NT2/D1 (cell line): ENCODE measurements at places on chromosomes 13 and 19.

- no peak for DNase-seq
Measured at GRCh38 chr19:28437390-28438346, 775.3 kb downstream of the UQCRFS1 start.

- no peak for DNase-seq
Measured at GRCh38 chr19:48842789-48843162, 6.5 kb upstream of the HSD17B14 start.

DNA sequence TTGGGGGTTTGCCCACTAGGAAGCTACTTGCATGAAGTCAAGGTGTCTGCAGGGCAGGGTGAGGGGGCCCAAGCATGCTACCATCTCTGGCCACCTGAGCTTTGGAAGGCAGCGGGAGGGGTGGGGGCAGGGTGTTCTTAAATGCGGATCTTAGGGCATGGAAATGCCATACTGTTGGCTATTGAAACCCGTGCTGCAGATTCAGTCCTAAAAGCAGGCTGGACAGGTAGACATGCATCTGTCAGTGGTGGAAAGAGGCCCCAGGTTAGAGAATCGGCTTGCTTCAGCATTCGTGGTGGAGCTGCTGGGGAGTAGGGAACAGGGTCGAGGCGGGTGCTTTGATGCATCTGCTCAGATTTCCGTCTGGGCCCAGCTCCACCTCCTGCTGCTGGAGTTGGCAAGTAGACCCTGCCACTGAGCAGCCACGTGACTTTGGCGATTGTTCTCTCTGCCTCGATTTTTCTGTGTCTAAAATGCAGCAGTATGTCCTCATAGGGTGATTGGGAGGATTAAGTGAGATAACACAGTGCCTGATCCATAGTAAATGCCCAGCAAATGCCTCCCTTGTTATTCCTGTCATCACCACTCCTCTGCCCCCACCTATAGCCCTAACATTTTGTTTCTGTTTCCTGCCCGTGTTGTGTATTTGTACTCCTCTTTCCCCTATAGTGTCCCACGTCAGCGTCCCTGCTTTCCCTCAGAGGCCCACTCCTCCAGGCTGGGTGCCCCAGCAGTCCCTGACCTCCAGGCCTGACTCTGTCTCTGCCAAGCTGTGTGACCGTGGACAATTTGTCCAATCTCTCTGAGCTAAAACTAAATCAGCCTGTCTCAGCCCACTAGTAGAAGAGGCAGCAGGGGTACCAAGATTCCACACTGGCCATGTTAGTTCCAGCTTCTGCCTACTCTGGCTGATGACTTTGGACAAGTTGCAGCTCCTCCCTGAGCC is 5.8 kb downstream of the PPP1R37 start:
- DNase-seq = no peak

- no peak for DNase-seq
Measured at GRCh38 chr13:110298505-110299282, 8.3 kb downstream of the COL4A1 start.

DNA sequence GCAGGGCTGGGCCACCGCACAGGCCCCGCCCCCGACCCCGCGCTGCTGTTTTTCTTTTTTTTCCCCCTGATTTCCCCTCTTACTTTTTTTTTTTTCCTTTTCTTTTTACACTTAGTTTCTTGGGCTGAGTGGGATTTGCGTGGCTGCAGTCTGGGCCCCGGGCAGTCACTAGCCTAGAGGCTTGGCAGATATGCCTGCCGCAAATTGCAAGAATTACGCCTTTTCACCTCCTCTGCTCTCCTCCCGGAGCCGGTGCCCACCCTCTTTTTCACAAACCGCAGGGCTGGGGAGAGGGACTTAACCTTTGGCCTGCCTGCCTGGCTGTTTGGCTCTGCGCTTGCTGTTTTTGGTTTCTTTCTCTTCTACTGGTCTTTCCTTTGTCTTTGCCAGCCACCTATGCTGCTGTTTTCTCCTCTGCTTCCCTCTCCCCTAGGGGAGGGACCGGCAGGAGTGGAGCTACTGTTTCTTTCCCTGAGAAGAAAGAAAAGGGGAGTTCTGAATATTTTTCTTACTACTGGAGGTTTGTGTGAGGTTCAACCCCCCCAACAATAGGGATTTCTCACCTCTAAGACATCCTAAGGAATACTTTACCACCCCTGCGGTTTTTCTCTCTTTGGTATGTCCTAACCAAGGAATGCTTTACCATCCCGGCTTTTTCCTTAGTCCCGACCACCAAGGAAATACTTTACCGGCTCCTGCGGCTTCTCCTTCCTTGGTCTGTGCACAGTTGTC is 11.0 kb downstream of the ZNF552 start:
- DNase-seq = peak; percentile 73

DNA sequence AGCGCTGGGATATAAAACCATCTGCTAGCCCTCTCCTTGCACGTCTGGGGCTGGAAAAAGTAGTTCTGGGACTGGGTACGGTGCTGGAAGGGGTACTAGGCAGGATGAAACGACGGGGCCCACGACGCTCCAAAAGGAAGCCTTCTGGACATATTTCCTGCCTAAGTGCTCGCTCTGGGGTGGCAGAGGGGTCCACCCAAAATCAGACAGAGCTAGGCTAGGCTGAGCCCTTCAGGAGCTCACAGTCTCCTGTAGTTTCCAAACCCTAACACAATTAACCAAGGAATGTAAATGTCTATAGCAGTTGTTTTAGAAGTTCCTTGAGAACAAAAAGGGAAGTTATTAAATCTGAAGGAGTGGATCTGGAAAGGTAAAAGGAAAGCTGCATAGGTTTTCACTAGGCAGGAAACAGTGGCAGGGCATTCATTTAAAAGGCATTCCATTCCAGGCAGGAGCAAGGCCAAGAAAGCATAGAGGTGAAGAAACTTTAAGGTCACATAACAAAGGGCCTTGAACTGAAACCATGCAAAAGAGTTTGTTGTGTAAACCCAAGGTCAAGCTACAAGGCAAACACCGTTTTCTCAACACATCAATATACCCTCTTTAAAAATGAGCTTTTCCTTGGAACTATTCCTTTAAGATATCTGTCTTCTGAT is 634 bp upstream of the DIAPH3 start:
- DNase-seq = no peak

GRCh38 chr13:93476175-93476574 is 249.6 kb downstream of the GPC6 start:
- DNase-seq = no peak

DNA sequence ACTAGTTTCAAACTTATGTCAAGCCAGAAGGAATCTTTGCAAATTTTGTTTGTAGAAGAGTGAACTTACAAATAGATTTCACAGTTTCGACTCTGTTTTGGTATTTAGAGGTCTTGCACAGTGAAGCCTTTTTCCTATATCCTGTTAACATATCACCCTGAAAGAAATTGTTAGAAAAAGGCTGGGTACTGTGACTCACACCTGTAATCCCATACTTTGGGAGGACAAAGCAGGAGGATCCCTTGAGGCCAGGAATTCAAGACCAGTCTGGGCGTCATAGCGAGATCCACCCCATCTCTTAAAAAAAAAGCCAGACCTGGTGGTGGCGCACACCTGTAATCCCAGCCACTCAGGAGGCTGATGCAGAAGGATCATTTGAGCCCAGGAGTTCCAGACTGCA is 224.0 kb downstream of the GGACT start:
- no peak for DNase-seq

DNA sequence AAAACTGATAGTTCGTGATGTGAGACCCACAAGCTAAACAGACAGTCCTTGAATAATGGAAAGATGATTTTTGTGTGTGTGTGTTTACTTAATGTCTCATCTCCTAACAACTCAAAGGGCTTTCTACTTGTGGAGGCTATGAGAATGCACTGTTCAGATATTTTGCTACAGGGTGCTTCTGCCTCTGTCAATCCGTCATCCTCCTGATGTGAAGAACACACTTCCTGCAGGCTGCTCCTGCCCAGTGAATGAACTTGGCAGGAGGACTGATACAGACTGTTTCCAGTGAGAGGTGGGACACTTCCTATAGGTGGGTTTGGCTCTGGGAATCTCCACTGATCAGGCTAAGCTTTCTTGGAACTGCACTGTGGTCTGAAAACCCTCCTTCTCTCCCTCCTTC is 168.4 kb upstream of the STARD13 start:
- DNase-seq = no peak

- DNase-seq = no peak
Measured at GRCh38 chr19:3054972-3055740, 7.1 kb downstream of the TLE5 start.

DNA sequence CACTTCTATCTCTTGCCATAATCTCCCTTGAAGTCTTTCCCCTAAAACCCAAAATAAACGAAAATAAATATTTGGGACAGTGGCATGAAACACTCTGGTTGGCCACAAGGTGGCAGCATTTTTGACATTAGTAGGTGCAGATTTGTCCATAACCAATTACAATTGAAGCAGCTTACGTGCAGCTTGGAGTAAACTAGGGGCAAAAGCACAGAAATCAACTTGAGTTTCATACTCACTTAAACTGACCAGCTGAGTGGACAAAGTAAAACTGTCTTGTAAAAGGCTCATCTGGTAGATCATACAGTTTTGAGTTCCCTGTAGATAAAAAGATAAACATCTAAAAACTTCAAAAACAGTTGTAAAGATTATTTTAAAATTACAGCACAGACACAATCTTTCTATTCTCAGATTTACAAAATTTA is 18.8 kb downstream of the PDCD5 start:
- peak; percentile 15 for DNase-seq

- DNase-seq = no peak
Measured at GRCh38 chr13:39051157-39051556, 12.9 kb downstream of the NHLRC3 start.

- DNase-seq = no peak
Measured at GRCh38 chr13:97122381-97122996, 99.6 kb upstream of the MBNL2 start.

- no peak for DNase-seq
Measured at GRCh38 chr19:17654993-17655392, 33.2 kb downstream of the UNC13A start.

- no peak for DNase-seq
Measured at GRCh38 chr13:72004246-72004645, 137.2 kb upstream of the DACH1 start.

DNA sequence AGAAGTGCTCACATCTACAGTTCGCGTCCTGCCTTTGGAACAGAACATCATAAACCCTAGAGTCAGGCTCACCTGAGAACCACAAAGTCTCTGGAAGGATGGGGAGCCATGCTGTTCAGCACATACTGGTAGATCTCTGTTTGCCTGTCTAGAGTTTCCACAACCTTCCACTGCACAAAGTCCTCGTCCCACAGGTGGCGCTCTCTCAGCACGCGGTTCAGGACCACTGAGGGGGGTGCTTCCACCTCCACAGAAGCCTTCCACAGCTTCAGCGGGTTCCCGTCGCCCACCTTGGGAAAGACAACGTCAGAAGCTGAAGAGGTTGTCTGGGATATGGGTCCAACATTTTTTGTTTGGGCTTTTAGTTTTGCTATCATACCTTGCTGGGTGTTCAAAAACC is 93.6 kb downstream of the KL start:
- DNase-seq = no peak

GRCh38 chr19:46035986-46036743 is 4.6 kb downstream of the IGFL4 start:
- no peak for DNase-seq

DNA sequence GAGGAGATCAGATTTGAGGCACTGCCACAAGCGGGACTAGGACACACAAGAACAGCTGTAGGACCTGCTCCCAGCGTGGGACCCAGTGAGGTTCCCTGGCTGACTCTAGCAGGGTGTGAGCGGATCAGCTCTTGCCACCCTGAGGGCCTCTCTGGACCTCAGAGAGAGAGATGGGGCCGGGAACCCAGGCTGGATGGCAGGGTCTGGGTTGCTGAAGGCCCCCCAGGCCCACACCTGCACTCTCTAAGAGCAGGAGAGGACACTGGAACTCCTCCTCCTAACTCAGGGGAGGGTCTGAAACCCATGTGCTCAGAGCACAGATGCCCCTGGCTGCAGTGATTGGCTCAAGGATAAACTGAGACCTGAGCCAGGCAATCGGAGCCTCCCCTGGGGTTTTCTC is 13.5 kb upstream of the IL4I1 start:
- DNase-seq = no peak

GRCh38 chr13:42487221-42487620 is 86.7 kb upstream of the TNFSF11 start:
- no peak for DNase-seq

DNA sequence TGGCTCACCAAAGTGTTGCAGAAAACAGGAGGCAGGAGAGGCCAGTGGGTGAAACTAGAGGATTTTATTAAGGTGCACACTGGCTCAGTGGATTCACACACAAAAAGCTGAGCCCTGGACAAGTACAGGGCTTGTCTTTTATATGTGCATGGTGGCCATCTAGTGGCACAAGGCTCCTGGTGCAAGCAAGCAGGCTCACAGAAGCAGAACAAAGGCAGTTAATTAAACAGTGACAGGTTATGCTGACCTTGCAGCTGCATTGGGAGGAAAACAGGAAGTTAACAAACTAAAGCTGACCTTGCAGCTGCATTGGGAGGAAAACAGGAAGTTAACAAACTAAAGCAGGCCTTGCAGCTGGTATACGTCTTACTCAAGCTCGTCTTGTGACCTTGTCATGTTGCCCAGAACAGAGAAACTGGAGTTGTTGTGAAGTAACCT is 65.3 kb upstream of the ZNF681 start:
- peak; percentile 33 for DNase-seq

- no peak for DNase-seq
Measured at GRCh38 chr19:54179262-54179852, 6.4 kb upstream of the TMC4 start.

GRCh38 chr13:21537105-21537504 is 66.9 kb downstream of the MICU2 start:
- no peak for DNase-seq

- no peak for DNase-seq
Measured at GRCh38 chr13:113981194-113981605, 7.3 kb upstream of the C13orf46 start.

DNA sequence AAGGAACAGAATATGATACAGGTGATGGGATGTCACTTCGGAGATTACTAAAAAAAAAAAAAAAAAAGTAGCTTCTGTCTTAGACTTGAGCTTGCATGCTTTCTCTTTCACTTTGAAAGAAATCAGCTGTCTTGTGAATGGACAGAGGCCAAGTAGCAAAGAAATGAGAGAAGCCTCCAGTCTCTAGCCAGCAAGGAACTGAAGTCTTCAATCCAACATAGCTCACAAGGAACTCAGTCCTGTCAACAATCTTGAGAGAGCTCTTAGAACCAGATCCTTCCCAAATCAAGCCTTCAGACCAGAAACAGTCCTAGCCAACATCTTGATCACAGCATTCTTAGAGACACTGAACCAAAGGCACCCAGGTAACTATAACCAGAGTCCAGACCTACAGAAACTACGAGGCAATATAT is 7.7 kb downstream of the N4BP2L2 start:
- DNase-seq = no peak

DNA sequence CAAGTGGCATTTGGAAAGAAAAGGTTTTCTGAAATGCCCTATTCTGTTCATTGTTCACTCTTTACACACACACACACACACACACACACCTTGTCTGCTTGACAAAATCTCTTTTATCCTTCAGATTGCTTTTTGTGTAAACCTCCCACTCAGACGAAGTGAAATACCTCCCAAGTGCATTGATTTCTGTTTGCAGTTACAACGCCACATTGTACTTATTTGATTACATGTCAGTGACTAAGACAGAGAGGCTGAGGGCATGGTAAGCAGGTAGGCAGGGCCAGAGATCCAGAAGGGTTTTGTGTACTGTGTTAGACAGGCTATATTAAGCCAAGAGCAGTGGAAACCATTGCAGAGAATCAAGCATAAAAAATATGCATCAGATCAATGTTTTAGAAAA is 561.8 kb downstream of the GPC6 start:
- DNase-seq = no peak
